ENCODE measurements at places on chromosomes 16 and 17. TPM values are rescaled to one million over a fixed set of nuclear protein-coding genes. Genes with fewer than 3 reads are reported as not detected.

GRCh38 chr17:59723607-59724006 is 16.2 kb downstream of the VMP1 start:
- no peak overlapping the region for H3K4me3 ChIP-seq
- no peak overlapping the region for H3K27ac ChIP-seq
- no peak for DNase-seq

- H3K4me1 ChIP-seq = peaks cover 34% of the 10 kb centered on the region
- H3K27me3 ChIP-seq = no peaks in the 10 kb centered on the region
- no peaks in the 10 kb centered on the region for H3K36me3 ChIP-seq
- no peak overlapping the region for H3K4me3 ChIP-seq
- H3K27ac ChIP-seq = no peak overlapping the region
- DNase-seq = peak; percentile 73
Measured at GRCh38 chr17:59004338-59005111, 102.2 kb downstream of the TRIM37 start.

DNA sequence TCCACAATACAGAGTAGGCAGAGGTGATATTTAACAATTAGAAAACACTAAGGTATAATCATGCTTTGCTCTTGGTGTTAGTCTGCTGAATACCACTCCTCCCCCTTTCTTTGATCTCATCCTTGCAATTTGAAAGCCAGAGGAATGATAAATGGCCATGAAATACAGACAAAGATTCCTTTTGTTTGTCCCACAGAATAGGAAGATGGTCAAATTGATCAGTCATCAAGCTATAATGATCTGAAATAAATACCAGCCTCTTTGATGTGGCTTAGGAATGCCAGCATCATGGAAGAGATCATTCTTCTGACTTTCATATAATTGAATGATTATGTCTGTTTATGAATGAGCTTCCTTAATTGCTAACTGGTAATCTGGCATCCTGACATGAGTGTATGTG is 1541.7 kb upstream of the CDH8 start:
- peaks cover 6% of the 10 kb centered on the region for H3K4me1 ChIP-seq
- H3K4me3 ChIP-seq = no peak overlapping the region
- H3K27ac ChIP-seq = no peak overlapping the region
- no peaks in the 10 kb centered on the region for H3K36me3 ChIP-seq
- no peaks in the 10 kb centered on the region for H3K27me3 ChIP-seq

GRCh38 chr17:63881935-63882601 is at the start of gene GH2:
Gene GH2, minus strand, starts transcription at chr17:63881944. Its CDS starts 143 bp downstream, at chr17:63881801.
- H3K4me1 ChIP-seq = no peaks in the 10 kb centered on the region
- no peaks in the 10 kb centered on the region for H3K36me3 ChIP-seq
- H3K27ac ChIP-seq = no peak within 1 kb of the TSS
- H3K27me3 ChIP-seq = no peaks in the 10 kb centered on the region

DNA sequence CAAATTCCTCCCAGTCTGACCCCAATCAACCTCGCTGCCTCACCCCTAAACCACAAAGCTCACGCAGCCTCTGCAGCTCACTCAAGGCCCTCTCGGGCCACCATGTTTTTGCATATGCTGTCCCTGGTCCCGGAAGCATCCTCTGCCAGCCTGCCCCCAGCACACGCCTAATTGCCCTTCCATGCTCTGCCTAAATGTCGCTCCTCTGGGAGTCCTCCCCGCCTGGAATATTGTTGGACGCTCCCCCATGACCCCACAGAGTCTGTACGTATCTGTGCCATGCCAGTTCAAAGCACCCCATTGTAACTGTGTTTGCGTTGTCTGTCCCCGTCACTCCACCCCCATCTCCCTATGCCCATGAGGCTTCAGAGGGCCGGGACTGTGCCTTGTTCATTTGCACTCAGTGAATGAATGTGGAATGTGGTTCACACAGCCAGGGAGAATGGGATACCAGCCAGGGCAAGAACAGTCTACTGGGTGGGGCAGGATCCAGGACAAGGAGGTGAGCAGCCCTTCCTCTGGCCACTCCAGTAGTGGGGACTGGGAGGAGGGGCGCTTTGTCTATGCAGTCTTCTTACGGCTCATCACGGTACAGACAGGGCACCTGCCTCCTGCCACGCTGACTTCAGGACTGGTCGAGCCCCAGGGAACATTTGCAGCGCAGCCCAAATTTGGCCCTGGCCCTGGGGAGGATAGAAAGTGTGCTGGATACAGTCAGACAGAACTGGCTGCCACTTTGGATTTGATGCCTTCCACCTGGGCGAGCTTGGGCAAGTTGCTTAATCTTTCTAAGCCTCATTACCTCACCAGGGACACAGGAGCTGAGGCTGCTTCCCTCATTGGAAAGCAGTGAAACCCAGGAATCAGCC is 48.5 kb downstream of the NOS2 start:
- no peak for DNase-seq
- no peak overlapping the region for H3K27ac ChIP-seq
- H3K4me1 ChIP-seq = no peaks in the 10 kb centered on the region
- no peaks in the 10 kb centered on the region for H3K36me3 ChIP-seq

DNA sequence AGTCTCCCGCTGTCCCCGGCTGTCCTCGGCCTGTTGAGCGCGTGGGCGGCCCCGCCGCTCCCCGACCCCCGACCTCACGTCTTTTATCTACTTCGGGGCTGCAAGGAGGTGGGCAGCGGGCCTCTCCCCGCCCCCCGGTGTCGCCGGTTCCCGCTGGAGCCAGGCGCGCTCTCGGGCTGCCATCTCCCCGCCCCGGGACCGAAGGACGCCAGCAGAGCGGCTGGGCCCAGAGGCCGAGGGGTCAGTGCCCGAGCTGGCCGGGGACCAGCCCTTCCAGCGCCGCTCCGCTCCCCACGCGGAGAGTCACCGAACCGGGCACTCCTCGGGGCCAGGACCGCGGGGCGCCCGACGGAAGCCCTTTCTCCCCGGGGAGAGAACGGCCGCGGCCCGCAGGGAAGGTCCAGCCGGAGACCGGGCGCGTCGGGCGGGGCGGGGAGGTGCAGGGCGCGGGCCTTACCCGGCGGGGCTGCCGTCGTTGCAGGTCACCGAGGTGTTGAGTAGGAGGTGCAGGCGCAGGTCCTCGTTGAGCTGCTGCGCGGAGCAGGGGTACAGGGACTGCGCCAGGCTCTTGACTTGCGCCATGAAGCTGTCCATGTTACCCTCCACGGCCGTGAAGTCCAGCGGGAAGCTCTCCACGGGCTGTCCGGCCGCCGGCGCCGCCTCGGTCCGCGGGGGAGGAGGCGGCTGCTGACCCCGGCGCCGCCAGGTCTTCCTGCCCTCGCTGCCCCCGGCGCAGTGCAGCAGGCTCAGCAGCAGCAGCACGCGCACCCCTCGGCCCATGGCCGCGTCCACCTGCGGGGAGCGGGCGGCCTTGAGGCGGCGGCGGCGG is 643 bp downstream of the NOTUM start:
- no peak for DNase-seq
- H3K4me3 ChIP-seq = peak overlapping the region; percentile 30
- no peaks in the 10 kb centered on the region for H3K36me3 ChIP-seq
- H3K27ac ChIP-seq = no peak overlapping the region
- H3K4me1 ChIP-seq = no peaks in the 10 kb centered on the region

DNA sequence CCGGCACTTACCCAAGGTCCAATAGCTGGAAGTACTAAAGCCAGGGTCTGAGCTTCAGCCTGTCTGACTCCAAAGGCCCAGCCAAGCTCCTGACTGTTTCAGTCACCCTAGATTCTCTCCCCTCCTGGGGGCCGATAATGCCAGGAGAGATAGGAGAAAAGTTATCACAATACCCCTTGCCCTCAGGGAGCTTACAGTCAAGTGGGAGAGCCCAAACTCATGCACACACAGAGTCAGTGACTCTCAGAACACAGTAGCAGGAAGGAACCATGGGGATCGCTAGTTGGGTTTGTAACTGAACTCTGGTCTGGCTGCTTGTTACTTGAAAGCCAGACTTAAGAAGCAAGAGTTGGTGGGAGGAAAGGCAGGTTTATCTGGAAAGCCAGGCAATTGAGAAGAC is 14.9 kb downstream of the ZNF768 start:
- H3K27me3 ChIP-seq = no peaks in the 10 kb centered on the region
- H3K4me3 ChIP-seq = no peak overlapping the region

DNA sequence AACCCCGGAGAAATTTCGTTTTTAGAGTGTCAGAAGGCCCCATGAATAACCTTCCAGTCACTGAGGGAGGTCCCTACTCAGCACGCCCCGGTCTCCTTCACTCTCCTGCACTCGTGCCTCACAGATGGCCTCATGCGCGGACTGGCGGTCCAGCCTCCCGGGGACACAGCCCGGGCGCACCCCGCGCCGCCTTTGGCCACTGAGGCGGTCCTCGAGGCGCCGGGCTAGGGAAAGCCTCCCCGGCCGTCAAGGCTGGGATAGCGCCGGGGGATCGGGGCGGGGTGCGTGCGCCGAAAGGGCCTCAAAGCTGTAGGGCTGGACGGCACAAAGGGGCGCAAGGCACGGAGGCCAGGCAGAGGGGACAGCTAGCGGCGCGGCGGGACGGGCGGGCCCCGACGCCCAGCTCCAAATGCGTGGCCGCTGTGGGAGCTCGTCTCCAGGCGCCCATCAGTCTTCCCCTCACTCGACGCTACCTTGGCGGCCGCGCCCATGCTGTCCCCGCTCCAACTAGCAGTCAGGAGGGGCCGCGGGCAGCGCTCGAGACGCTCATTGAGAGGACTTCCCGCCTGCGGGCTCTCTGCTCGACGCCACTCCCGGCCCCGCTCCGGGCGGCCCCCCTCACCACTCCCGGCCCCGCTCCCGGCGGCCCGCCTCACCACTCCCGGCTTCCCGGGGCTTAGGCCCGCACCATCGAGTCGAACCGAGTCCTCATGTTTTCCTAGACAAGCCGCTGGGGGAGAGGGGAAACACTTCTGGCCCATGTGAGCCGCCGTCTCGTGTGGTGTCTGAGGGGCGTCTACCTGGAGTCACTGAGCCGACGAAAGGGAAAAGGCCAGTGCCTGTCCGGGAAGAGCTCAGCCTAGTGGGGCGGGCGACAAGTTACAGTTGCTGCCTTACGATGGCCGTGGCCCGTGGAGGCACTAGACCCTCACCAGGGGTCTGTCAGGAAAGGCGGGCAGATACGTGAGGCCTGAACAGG is at the start of gene USP6:
USP6 (plus strand) TSS at position 360 of the 979 bp plus-strand sequence. CDS start 14,336 bp downstream, outside the sequence.
- no peaks in the 10 kb centered on the region for H3K36me3 ChIP-seq
- no peak within 1 kb of the TSS for H3K27ac ChIP-seq
- no peaks in the 10 kb centered on the region for H3K27me3 ChIP-seq

DNA sequence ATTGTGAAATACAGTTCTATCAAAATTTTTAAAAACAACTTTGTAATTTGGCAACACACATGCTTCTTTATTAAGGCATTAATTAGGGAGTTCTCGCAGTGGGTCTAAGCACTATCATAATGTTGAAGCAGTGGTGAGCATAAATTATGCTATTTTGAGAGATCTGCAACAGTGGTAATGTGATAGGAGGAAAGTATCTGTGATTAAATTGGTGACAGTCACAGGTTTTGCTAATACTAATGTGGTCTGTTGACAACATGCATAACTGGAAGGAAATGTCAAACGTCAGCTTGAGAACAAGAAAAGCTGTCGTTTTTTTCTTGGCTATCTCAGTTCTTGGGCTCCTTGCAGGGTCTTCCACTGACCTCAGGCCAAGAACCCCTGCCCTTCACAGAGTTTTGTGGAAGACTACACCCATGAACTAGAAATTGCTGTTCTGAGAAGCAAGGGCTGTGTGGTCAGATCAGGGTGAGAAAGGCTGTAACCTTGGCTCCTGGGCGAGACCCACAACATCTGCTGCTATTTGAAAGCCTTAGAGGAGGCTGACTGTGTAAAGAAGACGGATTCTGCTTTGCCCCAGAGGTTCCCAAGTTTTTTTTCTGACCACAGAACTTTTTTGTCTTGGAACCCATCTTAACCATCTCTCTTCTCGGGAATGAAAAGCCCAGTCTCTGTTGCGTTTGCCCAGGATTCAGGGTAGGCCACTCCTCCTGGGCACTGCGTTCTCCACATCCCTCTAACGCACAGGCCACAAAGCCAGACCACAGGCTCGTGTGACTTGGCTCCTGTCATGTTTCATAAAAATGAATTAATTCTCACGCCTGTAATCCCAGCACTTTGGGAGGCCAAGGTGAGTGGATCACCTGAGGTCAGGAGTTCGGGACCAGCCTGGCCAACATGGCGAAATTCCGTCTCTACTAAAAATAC is 13.9 kb downstream of the ATP2A1 start:
- DNase-seq = no peak
- no peaks in the 10 kb centered on the region for H3K27me3 ChIP-seq
- H3K36me3 ChIP-seq = no peaks in the 10 kb centered on the region
- H3K4me3 ChIP-seq = no peak overlapping the region
- H3K27ac ChIP-seq = peak overlapping the region; percentile 37

- H3K36me3 ChIP-seq = no peaks in the 10 kb centered on the region
- H3K4me3 ChIP-seq = no peak overlapping the region
- peaks cover 35% of the 10 kb centered on the region for H3K4me1 ChIP-seq
- no peak overlapping the region for H3K27ac ChIP-seq
Measured at GRCh38 chr17:62994931-62995330, 28.9 kb downstream of the TANC2 start.

- H3K27me3 ChIP-seq = no peaks in the 10 kb centered on the region
- H3K36me3 ChIP-seq = no peaks in the 10 kb centered on the region
- no peak overlapping the region for H3K27ac ChIP-seq
- H3K4me3 ChIP-seq = no peak overlapping the region
- H3K4me1 ChIP-seq = no peaks in the 10 kb centered on the region
Measured at GRCh38 chr17:61821655-61822054, 41.7 kb downstream of the BRIP1 start.

- DNase-seq = no peak
- no peaks in the 10 kb centered on the region for H3K36me3 ChIP-seq
- no peaks in the 10 kb centered on the region for H3K4me1 ChIP-seq
- H3K4me3 ChIP-seq = no peak overlapping the region
Measured at GRCh38 chr17:65181237-65182061, 44.3 kb downstream of the RGS9 start.

GRCh38 chr16:84942786-84943185 is 68.5 kb downstream of the ZDHHC7 start:
- no peaks in the 10 kb centered on the region for H3K4me1 ChIP-seq
- H3K4me3 ChIP-seq = no peak overlapping the region
- no peaks in the 10 kb centered on the region for H3K36me3 ChIP-seq

DNA sequence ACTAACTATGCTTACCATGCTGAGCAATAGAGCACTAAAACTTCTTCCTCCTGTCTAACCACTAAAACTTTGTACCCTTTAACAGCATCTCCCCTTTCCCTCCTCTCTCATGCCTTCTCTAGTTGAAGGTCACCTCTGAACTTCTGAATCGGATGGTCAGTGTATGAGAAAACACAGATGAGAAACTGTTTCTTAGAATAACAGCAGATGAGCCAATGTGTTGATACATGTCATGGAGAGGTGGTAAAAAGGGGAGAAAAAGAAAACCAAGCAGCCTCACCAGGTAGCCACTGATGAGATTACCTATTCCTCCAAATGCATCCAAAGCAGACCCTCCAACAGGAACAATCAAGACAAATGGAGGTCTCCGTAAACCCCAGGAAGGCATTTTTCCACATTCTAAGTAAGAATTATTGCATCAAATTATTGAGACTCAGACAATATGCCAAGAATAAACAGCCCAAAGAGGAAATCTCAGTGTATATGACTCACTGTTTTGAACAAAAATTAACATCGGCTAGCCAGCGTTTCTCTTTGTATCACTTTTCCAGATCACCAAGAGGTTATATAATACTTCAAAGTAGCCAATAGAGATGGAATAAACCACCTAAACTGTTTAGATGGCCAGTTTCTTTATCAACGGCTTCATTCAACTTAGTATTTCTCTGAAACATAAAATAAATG is 793.3 kb upstream of the SOX9 start:
- H3K4me3 ChIP-seq = no peak overlapping the region
- no peak for DNase-seq
- no peaks in the 10 kb centered on the region for H3K4me1 ChIP-seq

MIS12 gene
- 11.2 TPM for total RNA-seq

OGFOD1 gene
- total RNA-seq = 32.0 TPM

KRT33A gene
- total RNA-seq = not detected

PLXDC1 gene
- 25.0 TPM for total RNA-seq

OTOA gene
- 0.51 TPM for total RNA-seq

ARHGAP44 gene
- 7.1 TPM for total RNA-seq

TNFRSF13B gene
- total RNA-seq = not detected

MT3 gene
- total RNA-seq = not detected

Measured in cardiac muscle cell (in vitro differentiated cells and primary cell).